ENCODE measurements at places on chromosomes 6 and 20. TPM values are rescaled to one million over a fixed set of nuclear protein-coding genes. Genes with fewer than 3 reads are reported as not detected.

SIGLEC1 gene
- total RNA-seq, result not detected

C20orf141 gene
- not detected for total RNA-seq

STK38 gene
- total RNA-seq, result 99.1 TPM

PKIB gene
- 1.2 TPM for total RNA-seq

PPP1R16B gene
- total RNA-seq, result 67.4 TPM

SSTR4 gene
- not detected for total RNA-seq

PGC gene
- total RNA-seq, result not detected

MMP24 gene
- not detected for total RNA-seq

SLC52A3 gene
- total RNA-seq, result not detected

LRRC1 gene
- 3.7 TPM for total RNA-seq

ADGB gene
- total RNA-seq, result not detected

IRAK1BP1 gene
- 2.7 TPM for total RNA-seq

DNA sequence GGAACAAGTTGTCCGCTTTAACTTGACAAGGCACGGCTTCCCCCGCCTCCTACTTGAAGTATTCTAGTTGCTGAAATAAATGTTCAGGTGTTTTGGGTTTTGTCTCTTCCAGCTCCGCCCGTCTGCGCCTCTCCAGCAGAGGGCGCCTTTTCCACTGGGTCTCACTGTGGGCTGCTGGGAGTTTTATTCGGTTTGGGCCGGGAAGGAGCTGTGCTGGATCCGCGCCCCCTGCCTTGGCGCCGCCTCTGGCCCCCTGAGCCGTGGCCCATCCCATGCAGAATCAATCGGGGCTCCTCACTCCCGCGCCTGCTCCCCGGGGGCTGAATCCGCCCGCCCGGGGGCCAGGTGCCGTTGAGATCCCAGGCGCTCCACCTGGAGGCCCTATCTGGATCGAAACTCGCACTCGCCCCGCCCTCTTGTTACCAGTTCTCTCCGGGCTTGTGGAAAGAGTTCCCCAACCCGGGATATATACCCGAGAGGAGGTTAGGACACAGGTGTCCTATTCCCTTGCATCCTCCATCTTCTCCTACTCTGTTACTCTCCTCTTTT lies 51.0 kb upstream of the TCF21 start:
- DNase-seq, result peak; percentile 67

GRCh38 chr6:392441-393390 lies 1.2 kb downstream of the IRF4 start:
- DNase-seq, result peak; percentile 70

- no peak for DNase-seq
These were observed 84.9 kb downstream of the BTBD9 start for GRCh38 chr6:38554700-38555413.

DNA sequence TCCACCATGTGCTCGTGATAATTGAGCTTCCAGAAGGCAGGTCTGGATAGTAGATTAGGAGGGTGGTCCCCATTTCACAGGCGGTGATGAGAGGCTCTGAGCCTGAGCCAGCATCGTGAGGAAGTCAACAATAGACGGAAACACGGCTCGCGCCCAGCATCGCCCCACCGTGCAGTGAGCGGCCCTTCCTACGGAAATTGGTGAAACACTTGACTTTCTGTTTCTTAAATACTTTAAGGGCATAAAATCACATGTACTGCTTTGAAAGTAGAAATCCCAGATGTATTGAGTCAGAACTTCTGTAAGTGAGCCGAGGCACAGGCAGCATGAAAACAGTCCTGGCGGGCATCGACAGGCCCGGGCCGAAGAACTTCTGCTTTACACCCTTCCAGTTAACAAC lies 4.3 kb upstream of the KIF25 start:
- no peak for DNase-seq

DNA sequence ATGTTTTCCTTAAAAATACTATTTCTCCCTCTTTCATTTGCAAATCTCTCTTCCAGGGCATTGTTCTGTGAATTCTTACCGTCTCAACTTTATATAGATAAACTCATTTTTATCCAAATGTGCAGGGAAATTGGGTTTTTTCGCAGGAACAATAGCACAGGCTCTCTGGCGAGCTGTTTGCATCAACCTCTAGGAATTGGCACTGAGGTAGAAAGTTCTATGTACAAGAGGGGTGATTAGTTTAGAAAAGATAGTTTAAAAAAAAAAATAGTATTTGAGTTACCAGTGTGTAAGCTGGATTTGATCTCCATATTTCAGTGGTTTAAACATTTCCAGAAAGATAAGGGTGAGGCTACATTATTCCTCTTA lies 129.7 kb upstream of the BTN3A2 start:
- no peak for DNase-seq

DNA sequence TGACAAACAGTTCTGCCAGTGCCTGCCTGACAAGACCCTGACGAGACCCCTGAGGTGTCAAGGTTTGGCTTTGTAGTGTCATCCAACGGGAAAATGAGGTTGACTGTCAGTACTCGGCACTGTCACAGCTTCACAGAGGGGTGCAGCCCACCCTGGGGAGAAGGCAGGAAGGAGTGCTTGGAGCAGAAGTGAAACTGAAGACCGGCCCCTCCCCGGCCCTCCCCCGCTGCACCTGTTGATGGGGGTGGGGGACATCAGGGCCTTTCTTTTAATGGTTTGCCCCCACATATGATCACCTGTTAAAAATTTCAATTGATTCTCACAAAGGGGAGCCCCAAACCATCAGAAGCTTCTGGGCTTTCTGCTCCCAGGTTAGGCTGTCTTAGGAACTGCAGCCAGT lies 6.8 kb downstream of the PMEPA1 start:
- no peak for DNase-seq

GRCh38 chr20:1535420-1536175 lies 21.9 kb downstream of the SIRPD start:
- DNase-seq, result no peak

GRCh38 chr6:19231878-19232561 lies 605.1 kb upstream of the ID4 start:
- no peak for DNase-seq

DNA sequence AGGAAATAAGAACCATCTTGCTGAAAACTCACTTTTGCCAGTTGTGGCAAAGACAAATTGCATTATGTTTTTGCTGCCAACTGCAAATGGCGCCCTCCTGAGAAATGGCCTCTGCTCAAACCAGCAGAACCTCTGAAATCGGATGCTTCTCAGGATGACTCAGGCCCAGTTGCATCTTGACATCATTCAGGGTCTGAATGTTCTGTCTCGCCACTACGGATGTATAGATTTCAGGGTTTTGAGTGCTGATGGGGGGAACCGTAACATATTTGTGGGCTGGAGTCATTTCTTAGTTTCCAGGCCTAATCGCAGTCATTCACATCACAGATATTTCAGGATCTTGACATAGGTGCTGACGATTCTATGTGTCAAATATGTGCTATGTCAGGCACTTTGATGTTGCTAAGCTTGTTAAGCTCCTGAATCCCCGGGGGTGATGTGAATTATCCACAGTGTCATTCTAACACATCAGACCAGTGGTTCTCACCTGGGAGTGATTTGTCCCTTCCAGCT lies 207.1 kb downstream of the NFATC2 start:
- DNase-seq, result no peak

- no peak for DNase-seq
These were observed 514.3 kb upstream of the JARID2 start for GRCh38 chr6:14731611-14732010.

GRCh38 chr6:16836144-16836981 lies 75.1 kb upstream of the ATXN1 start:
- DNase-seq, result no peak

GRCh38 chr6:31620586-31621319 lies at the start of gene PRRC2A:
TSS of gene PRRC2A (plus strand) at chr6:31620715. CDS start at chr6:31622790, 2,075 bp downstream.
- DNase-seq, result peak; percentile 80

- no peak for DNase-seq
These were observed 192.7 kb downstream of the UTRN start for GRCh38 chr6:144477856-144478255.

- no peak for DNase-seq
These were observed 64.3 kb upstream of the PAK5 start for GRCh38 chr20:9903048-9903655.

DNA sequence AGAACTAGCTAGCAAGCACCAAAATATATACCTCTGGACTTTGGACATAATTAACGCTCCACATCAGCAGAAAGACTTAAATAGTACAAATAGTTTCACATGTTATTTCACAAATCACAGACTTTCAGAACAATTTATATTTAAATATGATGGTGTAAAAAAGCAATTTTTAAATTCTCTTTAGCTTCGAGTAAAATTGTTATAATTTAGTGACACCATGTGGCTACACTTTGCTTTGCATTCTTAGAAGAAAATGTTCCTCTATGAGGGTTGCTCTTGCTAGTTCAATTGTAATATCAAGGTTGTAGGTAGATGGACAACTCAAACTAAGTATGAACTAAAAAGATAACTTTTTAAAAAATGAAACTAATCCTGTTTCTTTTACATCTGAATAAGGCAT lies 69.0 kb downstream of the BTBD9 start:
- no peak for DNase-seq

GRCh38 chr6:16419636-16420336 lies 181.4 kb downstream of the GMPR start:
- DNase-seq, result no peak

DNA sequence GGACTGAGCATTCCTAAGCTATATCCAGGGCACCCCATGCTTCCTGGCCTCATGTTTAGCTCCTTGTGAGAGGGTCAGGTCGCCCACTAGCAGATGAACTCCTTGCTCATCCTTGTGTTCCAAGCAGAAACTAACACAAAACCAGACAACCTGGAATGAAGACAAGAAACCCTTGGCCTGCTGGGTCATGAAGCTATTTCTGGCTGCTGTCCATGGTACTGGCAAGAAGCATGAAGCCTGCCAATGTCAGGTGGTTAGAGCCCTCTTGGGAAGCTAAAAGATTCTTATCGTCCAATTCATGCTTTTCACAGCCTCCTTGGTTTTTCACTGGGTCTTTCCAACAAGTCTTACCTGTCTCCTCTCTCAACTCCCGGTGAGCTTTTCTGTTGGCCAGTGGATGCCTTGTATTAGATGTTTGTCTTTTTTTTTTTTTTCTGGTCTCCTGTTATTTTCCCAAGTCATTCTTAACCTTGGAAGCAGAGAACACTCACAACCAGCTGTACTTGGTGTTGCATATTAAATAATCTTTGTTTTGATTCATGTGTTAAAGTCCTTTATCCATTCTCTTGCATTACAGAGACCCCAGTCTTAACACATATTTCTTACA lies 180.3 kb downstream of the ANKRD60 start:
- DNase-seq, result no peak

DNA sequence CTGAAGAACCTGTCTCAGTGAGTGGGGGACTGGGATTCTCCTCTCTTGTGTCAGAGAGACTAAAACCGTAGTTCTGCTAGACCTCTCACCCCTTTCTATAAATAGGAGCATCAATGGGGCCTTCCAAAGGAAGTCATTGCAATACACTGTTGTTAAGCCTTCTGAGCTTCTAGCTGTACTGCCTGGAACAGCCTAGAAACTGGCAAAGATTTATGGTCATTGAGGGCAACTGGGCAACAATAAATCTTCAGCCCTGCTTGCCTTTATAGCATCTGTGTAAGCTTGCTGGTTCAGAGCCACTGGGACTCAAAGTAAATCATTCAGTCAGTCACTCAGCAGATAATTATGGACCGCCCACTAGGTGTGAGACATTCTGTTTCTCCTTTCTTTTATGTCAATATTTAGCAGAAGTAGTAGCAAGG lies 53.2 kb downstream of the PPP1R14C start:
- DNase-seq, result no peak

DNA sequence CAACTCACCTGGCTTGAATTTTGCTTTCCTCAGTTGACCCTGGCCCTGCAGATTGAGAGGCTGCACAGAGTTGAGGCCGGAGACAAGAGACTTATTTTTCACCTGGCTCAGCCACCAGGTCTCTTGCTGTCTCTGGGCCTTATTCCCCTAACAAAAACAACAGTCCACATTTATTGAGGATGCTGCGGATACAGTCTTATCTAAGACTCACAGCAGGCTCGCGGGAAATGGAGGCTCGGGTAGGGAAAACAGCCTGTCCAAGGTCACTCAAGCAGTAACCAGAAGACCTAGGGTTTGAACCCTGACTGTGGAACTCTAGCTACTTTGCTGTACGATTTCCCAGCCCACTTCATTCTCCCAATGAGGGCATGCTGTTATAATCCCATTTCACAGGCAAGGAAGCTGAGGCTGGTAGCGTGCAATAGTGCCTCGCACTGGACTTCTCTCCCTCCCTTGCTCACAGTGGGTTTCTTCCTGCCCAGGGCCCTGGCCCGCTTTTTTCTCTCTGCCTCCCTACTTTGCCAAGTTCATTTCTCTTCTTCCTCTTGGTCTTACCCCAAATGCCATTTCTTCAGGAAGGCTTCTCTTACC lies 57.7 kb downstream of the RBM38 start:
- no peak for DNase-seq

DNA sequence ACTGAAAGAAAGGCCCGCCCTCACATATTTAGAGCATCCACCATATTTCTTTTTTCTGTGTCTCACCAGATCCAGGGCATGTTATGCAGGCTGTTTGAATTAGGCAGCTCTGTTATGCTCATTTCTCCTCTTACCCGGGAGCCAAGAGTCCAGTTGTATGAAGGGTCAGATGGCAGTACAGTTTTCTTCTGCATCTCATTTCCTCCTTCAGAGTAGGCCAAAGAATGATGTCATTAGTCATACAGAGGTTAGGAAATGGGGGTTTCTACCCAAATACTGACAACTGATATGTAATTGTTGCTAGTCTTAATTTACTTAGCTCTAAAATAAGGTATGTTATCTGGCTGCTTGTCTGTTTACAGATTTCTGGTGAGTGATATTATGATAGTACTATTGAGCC lies 130.8 kb downstream of the SOBP start:
- no peak for DNase-seq

GRCh38 chr20:58150772-58151171 lies 77.7 kb downstream of the ANKRD60 start:
- DNase-seq, result peak; percentile 8

- no peak for DNase-seq
These were observed 97.7 kb upstream of the HMGCLL1 start for GRCh38 chr6:55676736-55677135.

- DNase-seq, result peak; percentile 92
These were observed 22.1 kb downstream of the BACH2 start for GRCh38 chr6:90274451-90275030.

DNA sequence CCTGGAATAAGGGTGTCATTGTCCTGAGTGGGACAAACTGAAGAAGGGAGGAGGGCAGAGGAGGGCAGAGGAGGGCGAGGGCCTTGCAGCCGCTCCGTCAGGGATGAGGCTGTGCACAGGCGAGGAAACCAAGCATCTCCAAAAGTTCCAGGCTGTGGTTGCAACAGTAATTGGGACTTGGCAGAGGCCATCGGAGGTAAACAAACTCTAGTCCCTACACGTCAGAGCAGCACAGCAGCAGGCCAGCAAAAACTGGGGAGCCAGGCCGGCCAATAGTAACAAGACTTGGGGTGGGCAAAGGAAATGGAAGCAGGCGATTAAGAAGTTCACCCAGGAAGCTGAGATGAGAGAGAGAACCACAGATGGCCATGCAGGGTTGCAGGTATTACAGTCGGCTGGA lies 142.8 kb downstream of the SMOC2 start:
- no peak for DNase-seq

GRCh38 chr20:56171087-56172012 lies 77.2 kb upstream of the MC3R start:
- DNase-seq, result no peak

DNA sequence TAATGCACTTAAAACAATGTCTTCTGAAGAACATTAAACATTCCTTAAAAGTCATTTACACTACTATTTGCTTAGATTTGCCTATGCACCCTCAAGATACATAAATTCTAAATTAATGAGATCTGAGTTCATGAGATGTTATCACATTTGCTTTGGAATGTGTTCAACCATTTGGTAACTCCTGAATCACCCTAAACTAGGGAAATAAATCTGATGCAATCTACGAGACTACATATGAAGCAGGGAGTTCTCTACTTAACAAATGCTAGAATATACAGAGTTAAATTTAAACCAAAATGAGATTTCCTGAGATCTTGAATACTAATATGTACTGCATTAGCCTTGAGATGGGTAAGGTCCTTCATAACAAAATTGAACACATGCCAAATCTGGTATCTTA lies 170.1 kb downstream of the CLIC5 start:
- DNase-seq, result no peak
